ENCODE measurements at places on chromosomes 4 and X. TPM values are rescaled to one million over a fixed set of nuclear protein-coding genes. Genes with fewer than 3 reads are reported as not detected.

The CT45A3 gene
- 0.23 TPM for total RNA-seq

The SSX4 gene
- total RNA-seq = not detected

The SERTM2 gene
- total RNA-seq = not detected

The ITGB1BP2 gene
- 0.88 TPM for total RNA-seq

The GYG2 gene
- total RNA-seq = 4.9 TPM

The HTR2C gene
- total RNA-seq = not detected
